ENCODE measurements at places on chromosomes 1 and 21. TPM values are rescaled to one million over a fixed set of nuclear protein-coding genes. Genes with fewer than 3 reads are reported as not detected.

DNA sequence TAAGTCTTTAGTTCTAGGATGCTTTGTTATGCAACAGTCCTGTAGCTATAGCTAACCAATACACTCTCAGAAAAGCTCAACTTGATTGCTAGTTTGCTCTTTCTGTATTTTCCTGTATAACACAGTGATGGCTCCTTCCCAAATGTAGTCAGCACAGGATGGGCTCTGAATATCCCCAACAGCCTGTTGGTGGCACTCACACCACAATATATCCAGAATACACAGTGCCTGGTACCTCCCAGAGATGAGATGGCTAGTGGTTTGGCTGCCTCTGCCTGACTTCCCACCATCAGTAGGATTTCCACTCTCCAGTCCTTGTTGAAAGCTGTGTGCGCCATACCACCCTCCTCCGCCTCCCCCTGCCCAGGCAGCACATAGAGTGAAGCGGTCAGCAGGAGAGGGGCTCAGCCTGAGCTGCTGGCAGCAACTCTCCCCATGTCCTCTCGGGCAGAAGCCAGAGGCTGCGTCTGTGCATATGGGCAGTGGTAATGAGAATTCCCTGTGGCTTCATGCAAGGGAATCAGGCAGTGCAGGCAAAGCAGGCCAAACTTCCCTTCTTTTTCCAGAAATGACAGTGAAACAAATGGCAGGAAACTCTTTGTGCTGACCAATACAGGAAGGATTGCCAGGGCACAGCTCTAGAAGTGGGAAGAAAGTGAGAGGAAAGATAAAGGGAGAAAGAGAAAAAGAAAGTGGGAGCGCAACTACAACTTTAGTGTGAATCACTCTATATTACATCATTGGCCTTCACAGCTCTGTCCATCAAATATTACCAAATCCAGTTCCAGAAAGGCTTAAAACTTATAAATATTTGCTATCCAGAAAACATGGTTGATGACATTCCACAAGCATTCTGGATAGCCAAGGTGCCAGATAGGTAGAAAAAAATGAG, 49.7 kb downstream of the LMX1A start:
- DNase-seq, result no peak

DNA sequence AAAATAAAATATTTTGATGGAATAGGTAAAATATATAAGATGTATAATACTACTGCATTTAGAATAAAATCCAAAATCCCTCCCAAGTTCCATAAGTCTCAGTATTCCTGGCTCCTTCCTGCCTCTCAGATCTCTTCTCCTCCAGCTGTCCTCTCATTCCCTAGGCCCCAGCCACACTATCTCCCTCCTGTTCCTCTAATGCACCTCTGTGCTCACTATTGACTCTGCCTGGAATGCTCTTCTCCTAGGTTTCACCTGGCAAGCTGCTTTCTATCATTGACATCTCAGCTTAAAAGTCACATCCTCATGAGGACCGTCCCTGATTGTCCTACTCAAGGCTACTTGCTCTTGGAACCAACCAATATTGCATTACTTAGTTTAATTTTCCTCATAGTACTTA, 7.2 kb downstream of the NME7 start:
- DNase-seq, result no peak

GRCh38 chr1:172638885-172639831, 19.7 kb upstream of the FASLG start:
- no peak for DNase-seq

- DNase-seq, result no peak
These were observed 126.4 kb downstream of the ZZZ3 start for GRCh38 chr1:77556045-77556444.

- DNase-seq, result no peak
These were observed 511.9 kb upstream of the ZRANB2 start for GRCh38 chr1:71592646-71593274.

- no peak for DNase-seq
These were observed 20.2 kb downstream of the B3GALT5 start for GRCh38 chr21:39632796-39633442.

DNA sequence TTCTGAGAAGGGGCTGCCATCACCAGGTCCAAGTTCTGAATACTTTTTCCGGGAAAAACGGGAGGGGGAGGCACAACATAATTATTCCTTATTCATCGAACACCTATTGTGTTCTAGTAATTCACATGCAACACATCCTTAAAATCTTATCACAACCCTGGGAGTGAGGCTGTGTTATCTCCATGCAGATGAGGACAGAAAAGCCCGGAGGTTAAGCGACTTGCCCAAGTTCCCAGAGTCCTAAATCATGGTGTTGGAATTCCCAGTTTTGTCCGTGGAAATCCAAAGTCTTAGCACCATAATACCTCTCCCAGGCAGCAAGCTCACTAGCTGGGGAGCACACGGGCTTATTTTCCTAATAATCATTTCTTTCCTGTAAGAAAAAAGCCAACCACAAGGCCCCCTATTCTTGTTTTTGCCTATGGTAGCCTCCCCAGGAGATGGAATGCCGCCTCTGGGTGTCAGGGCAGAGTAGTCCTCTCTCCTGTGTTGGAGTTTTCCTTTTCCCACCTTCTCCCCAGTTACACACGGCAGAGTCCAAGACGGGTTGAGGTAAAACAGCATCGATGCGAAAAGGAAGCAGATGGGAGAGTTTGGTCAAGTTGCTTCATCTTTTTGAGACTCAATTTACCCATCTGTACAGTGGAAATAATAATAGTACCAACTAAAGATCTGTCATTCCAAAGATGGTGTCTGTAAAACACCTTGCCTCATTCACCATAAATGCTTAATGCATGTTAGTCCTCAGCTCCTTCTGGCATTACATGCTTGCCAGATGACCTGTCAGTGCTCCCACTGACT, 228.0 kb upstream of the TMEM51 start:
- DNase-seq, result no peak

The LIPI gene
- not detected for total RNA-seq

DNA sequence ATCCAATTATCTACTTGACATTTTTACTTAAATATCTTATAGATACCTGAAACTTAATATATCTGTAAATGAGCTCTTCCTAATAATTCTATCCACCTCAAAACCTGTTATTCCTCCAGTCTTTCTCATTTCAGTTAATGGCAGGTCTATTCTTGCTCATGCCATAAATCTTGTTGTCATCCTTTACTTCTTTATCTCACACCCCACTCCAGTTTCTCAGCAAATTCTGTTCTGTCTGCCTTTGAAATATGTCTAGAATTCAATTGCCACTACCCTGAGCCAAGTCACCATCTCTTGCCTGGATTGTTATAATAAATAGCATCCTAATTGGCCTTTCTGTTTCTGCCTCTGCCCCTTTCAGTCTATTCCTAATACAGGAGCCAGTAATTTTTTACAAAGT, 105.8 kb downstream of the MAN1A2 start:
- DNase-seq, result no peak

GRCh38 chr21:34198231-34199120, 125.1 kb downstream of the MRPS6 start:
- no peak for DNase-seq

DNA sequence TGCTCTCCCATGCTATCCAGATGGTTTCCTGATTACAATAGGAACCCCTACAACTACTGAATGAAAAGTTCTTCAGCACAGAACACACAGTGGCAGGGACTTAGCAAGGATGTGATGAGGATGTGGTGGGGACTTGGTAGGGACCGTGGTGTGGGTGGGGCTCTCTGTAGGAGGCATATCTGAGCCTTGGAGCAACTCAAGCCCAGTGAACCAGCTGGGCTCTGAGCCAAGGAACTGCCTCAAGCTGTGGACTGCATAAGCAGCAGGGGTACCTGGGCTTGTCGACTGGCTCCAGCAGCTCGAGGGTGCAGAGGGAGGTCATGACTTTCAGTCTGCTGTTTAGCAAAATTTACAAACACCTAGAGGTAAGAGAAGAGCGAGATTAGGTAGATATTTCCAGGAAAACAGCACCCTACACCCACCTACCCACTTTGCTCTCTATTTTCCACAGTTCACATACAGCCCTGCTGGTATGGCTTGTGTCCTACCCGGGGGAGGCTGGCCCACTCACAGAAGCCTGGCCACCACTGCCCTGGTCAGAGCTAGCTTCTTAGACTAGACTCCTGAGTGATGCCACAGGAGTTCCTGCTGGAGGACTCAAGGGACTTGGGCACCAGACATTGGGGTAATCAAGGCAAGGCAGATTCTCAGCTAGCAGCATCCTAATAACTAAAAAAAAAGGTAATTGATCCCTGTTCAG, 86.8 kb upstream of the GCLM start:
- DNase-seq, result no peak

DNA sequence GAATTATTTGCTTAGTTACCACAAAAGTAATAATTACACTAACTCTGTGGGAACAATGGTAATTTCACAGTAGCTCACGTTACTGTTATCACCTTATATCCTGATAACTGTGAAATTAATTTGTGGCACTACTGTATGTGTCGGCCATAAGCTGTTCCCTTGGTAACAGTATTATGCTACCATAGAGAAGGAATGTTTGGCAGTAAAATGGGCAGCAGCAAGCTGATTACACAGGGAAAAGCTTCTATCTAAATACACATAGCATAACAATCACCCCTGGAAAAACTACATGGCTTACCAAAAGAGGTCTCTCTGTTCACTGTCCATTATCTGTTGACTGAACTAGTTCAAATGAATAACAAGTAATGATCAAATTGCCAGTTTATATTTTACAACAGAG, 124.1 kb downstream of the DPYD start:
- DNase-seq, result peak; percentile 1

GRCh38 chr1:187384504-187384903, 555.8 kb downstream of the PLA2G4A start:
- DNase-seq, result no peak

The NEGR1 gene
- not detected for total RNA-seq

The PDC gene
- total RNA-seq, result not detected

GRCh38 chr1:217929213-217929885, 298.2 kb downstream of the SPATA17 start:
- no peak for DNase-seq

DNA sequence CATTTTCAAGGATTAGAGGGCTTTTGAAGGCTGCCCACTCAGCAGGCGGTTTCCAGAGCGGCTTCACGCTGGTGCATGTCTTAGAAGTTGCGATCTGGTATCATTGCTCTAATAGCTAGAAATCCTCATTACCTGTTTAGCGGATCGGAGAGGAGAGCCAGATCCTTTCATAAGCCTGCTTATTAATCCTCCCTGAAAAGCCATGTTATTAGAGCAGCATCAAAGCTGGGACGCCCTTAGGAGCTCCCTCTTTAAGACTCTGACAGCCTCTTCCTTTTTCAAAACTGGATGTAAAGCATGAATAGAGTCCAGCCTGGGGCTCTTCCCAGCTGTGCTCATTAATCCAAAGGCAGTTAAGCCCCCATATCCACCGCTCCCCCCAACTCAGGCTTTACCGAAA, 13.9 kb upstream of the CTSE start:
- no peak for DNase-seq

- no peak for DNase-seq
These were observed 55.9 kb downstream of the ZBTB18 start for GRCh38 chr1:244106837-244107493.

The ARMH1 gene
- not detected for total RNA-seq

- DNase-seq, result no peak
These were observed 29.7 kb upstream of the PDE9A start for GRCh38 chr21:42623694-42624093.

The FCGR2B gene
- total RNA-seq, result not detected

The PTGER3 gene
- not detected for total RNA-seq

DNA sequence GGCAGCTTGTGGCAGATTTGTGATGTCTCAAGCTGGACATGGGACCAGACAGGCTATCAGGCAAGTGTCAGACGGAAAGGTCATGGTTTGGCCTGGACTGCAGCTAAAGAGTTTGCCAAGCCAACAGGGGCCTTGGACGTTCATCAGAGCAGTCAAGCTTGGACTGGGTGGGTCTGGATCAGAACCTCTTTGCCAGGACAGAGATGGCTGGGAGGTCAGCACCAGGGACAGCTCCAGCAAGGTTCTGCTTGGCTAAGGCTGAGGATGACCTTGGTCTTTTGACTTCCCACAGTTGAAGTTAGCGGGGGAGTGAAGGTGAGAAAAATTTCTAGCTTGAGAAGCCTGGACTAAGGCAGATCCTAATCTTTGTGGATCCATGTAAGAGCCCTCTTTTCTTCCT, 68.1 kb downstream of the GRIK3 start:
- no peak for DNase-seq

DNA sequence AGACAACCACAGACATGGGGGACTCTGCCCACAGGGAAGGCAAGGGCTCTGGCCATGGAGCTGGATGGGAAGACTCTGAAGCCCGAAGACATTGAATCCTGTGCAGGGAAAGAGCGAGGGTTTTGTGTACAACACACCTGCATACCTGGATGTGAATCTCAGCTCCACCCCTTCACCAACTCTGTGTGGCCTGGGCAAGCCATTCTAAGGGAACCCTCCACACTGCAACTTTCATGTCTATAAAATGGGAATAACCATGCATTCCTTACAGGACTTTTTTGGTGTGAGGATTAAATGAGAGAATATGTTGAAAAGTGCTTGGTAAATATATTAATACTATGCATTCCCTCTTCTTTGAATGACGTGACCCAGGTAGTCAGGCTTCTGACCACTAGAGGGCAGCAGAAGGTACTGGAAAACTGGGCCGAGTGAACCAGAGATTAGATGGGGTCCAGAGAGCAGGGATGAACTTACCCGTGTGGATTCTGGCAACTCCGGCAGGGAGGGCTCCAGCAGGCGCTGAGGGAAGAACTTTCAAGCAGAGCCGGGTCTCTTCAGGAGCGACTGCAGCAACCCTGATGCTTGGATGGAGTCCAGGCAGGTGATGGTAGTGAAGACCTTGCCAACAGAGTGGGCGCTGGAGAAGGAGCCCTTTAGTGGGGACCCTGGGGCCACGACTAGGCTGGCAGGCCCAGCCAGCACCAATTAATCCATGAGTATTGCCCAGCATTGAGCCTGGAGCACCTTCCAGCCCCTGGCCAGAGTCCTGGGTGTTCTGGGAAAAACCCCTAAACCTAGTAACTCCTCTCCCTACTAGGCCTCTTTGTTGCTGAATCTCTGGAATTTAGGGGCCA, 834 bp upstream of the ELF3 start:
- DNase-seq, result peak; percentile 89

The RIMKLA gene
- 10.6 TPM for total RNA-seq

DNA sequence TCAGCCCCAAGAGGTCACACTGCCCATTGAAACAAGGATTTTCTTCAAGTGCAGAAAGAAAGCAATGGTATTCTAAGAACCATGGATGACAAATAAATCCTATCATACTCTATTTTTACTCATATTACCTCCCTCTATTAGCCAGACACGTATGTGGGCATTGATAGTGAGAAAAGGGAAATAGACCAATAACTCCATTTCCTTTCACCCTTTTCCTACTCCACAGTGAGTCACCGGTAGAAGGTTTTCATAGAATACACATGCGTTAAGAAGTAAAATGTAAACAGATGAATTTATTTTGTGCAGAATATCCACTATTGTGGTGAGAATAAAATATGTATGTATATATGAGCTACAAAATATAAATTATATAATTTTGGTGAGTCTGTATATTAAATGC, 568.9 kb upstream of the ADGRL4 start:
- DNase-seq, result no peak

The ANGPTL3 gene
- total RNA-seq, result 0.77 TPM
